Skin of body (tissue), 3 donors: ENCODE measurements at places on chromosomes 7 and 10. TPM values are rescaled to one million over a fixed set of nuclear protein-coding genes. Genes with fewer than 3 reads are reported as not detected.

- DNase-seq: no peak
Observed at GRCh38 chr7:25557379-25557917, 329.2 kb upstream of the NPVF start.

DNA sequence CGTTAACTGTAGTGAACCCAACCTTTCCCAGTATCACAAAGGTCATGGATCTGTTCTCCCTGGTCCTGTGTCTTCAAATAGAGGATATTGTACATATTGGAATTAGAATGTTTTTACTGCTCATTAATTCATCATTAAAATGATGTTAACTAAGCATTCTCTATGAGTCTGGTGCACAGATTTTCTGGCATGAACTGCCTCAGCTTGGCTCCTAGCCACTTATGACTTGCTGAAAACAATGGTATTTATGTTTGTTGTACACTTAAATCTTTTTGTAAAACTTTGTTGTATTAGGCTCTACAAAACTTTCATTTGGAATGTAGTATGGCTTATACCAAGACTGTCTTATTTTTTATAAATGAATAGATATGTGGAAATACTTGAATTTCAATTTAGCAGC, 329.4 kb downstream of the TFEC start:
- peak; percentile 37 for DNase-seq

DNA sequence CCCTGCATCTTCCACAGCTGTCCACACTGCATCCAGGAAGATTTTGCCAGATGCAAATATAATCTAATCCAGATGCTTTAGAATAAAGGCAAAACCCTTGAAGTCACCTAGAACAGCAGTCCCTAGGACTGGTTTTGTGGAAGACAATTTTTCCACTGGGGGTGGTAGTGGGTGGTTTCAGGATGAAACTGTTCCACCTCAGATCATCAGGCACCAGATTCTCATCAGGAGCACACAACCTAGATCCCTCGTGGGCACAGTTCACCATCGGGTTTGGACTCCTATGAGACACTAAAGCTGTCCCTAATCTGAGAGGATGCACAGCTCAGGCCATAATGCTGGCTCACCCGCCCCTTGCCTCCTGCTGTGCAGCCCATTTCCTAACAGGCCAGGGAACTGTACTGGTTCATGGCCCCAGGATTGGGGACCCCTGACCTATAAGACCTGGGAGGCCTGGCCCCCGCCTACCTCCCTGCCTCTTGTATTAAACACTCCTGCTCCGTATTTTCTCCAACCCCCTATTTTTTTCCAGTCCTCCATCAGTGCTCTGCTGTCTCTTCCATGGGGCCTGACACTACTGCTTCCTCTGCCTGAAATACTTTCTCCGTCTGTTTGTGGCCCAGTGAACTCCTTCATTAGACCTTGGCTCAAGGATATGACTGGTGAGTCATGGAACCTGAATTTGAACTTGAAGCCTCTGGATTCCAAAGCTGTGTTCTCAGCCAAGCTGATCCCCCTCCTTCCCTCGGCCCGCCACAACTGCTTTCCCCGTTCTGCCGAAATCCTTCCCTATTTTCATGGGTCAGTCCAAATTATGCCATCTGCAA, 79.9 kb upstream of the RHEB start:
- no peak for DNase-seq

- DNase-seq: no peak
Observed at GRCh38 chr10:13223241-13223640, 10.9 kb downstream of the UCMA start.

DNA sequence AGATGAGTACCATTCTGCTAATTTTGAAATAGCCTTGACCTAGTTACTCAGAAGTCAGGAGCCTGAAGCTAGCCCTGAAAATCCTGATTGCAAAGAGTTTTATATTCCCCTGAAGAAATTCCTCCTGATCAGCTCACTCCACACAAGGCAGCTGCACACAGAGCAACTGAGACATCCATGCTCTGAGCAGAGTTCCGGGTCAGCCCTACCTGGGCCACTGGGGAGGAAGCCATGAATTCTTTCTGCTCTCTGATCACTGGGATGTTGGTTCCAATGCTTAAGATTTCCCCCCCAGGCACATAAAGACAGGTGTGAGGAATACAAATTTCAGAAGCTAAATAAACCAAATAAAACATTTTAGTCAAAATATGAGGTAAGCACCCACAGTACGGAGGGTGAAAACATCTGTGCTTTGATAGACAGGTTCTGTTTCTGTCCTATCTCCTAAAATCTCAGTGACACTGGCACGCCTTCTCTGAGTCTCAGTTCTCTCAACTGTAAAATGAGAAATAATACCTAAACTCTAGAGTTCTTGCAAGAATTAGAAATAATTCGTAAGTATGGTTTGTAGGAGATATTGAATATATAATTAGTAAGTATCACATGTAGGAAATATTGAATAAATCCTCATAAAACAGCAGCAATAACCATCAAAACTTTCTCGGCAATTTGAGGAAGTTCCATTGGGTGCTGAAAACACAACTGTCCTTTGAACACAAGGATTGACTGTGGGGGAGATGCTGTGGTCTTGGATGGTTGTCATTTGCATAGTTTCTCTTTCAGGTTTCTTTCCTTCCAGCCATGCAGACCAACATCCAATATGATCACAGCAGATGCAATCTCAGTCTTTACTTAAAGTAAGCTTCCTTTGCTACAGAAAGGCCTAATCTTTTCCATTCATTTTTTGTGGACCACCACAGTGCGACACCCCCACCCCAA, 133.0 kb upstream of the TNS3 start:
- no peak for DNase-seq

PAX4 gene
- total RNA-seq: not detected
